ENCODE measurements at places on chromosomes 1 and 21.

GRCh38 chr1:246734866-246735265 is 10.7 kb downstream of the SCCPDH start:
- DNase-seq = no peak

GRCh38 chr1:46130121-46130520 is 2.3 kb downstream of the PIK3R3 start:
- no peak for DNase-seq

DNA sequence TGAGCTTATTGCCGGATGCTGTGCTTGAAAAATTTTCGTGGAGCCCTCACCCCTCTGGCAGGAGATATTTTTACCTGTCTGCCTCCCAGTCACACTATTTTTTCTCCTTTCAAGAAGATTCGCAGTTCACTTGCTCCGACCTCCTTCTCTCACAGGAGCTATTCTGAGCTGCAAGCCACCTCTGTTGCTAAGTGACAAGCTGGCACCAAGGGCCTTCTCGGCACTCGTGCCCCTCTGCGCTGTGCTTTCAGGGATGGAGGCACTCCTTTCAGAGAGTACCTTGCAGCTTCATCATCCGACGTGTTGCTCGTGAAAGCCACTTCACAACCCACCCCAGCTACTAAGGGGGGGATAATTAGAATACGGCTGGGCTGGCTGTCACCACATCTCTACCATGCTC is 11.6 kb downstream of the SLC6A17 start:
- DNase-seq = no peak

- no peak for DNase-seq
Observed at GRCh38 chr1:185291652-185292051, 25.4 kb downstream of the IVNS1ABP start.

DNA sequence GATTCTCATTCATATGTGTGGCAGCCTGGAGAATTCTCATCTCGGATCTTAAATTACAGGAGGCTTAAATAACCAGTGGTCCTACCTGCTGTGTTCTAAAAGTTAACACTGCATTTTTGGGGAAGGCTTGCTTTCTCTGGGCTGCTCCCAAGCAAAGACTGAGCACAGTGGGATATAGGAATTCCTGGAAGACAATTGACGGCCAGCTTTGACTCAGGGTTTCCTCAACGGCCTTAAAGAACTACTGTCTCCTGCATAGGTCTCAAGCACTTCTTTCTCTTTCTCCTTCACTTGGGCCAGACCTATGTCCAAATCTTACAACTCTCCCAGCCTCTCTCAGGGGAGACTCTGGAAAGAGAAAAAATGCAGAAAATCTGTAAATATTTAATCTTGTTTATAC is 1.0 kb upstream of the KRTAP13-3 start:
- no peak for DNase-seq
